Stimulated activated CD4-positive, alpha-beta T cell treated with anti-CD3 and anti-CD28 coated beads, Interleukin-1b, Interleukin-23, amount 100 ng/mL, for 4 hours (primary cell): ENCODE measurements at places on chromosomes 7 and 10.

GRCh38 chr7:35705932-35706461 is 11.1 kb upstream of the HERPUD2 start:
- no peak for DNase-seq

DNA sequence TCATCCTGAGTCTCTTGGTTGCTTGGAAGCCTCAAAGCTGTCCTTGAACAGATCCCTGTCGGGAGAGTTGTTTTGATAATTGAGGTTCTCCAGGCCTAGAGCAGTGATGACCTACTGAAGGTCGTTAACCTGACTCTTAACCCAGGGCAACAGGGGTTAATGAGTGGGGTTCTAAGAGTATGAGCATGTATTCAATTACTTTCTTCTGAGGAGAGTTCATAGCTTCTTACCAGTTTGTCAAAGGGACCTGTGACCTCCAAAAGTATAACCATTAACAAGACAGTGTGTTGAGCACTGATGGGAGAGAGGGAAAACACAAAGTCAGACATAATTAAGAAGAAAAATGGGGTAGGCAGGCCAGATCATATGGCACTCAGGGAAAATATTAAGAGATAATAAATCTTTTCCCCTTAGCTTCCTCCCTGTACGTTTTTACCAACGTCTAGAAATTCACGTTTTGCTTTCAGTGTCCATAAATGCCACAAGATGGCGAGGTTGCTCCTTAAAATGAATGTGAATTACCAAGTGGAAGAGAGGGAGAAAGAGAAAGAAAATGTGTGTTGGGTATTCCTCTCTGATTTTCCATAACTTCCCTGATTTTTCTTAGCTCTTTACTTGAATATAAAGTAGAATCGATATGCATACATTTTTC is 97.6 kb downstream of the SUGCT start:
- DNase-seq: no peak

DNA sequence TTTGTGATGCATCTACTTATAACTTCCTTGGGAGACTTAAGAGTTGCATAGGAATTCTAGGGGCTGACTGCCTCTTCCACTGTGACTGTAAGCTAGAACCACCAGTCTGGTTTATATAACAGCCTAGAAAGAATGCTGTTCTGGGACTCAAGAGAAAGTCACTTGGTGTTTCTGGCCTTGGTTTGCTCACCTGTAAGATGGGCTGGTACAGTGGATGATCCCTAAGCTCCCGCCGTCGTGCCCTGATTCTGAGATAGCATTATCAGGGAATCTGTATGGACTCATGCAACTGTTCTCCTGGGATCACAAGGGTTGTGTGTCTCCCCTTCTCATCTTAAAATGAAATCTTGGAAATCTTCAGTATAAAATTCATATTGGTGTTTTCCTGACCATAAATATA is 100.6 kb downstream of the LYZL1 start:
- DNase-seq: no peak

DNA sequence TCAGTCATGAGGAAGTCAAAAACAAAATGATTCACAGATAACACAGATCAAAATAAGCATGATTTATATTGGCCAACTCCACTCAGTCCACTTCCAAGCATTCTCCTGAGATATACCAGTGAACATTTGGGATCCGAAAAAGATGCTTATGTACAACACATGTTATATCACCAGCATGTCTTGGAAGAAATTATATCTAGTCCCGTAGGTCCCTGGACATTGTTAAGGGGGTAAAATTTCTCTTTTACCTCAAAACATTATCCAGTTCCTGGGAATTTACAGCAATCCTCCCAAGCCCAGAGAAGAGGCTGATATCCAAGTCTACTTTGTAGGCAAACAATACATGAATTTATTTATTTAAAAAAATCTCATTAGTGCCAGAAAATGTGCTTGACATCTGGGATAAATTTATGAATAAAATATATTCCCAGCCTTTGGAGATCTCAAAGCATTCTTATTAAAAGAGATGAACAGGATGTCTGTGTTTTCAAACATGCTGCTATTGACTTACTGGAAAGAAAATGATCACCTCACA is 582.2 kb upstream of the ZWINT start:
- DNase-seq: no peak

DNA sequence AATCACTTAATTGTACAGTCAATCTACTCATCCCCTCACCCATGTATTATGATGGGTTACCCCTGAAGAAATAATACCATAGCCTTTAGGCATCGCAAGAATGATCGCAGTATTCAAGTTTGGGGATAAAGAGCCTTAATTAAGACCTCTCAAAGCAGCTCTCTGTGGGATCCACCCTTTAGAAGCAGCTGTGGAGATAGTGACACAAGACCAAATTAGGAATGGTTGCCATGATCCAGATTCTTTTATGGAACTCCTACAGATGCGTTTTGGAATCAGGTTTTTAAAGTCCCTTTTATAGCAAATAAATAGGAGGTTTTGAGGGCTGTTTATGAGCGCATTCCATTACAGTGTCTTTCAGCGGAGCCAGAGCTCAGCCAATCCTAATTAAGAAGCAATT is 12.2 kb downstream of the TES start:
- no peak for DNase-seq

GRCh38 chr7:55198634-55199392 is 166.3 kb upstream of the LANCL2 start:
- no peak for DNase-seq

GRCh38 chr7:156080596-156080995 is 268.3 kb upstream of the SHH start:
- DNase-seq: no peak

DNA sequence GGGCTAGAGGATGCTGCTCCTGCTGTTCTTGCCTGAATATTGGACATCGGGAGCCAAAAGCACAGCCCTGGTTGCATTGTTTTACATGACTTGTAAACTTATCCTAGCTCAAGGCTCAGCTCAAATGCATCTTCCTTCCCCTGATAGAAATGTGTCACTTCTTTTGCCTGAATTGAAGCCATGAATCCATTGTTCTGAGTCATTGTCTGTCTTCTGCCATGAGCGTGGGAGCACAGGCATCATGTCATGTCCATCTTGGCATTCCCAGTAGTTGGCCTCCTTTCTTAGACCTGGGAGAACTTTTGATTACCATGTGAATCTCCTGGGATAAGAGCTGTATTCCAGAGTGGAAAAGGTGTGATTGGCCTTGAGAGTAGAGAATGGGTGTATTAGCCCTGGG is 54.1 kb upstream of the OPN4 start:
- DNase-seq: no peak

DNA sequence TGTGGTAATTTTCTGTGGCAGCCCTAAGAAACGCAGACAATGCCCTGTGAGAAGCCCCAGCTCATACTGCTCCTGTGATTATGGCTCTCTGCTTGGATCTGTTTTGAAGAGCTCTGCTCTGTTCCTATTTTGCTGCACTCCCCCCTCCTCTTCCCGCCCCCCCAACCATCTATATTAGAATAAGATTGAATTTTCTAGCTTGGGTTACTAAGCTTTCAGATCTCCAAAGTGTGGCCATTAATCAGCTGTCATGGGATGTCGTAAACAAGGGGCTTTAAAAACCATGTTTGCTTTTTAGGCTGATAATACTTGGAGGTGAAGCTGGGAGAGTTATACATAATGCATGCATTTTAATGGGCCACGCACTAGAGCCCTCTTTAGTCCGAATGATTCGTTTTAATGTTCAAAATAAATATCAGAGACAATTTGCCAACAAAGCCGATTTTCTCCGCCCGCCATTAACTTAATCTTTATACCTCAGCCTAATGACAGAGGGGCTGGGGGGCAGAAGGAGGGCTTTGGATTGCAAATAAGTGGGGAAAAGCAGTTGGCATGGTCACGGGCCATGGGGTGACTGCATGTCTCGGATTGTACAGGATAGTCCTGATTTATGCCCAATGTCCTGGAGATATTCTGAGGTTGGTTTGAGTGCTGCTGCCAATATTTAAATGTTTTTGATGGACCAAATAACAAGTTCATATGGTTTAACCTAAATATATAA is 165.5 kb downstream of the RPS24 start:
- DNase-seq: no peak

GRCh38 chr7:92797284-92797683 is 39.1 kb downstream of the CDK6 start:
- DNase-seq: no peak

- no peak for DNase-seq
These were observed 113.8 kb upstream of the EEPD1 start for GRCh38 chr7:36039243-36039642.

DNA sequence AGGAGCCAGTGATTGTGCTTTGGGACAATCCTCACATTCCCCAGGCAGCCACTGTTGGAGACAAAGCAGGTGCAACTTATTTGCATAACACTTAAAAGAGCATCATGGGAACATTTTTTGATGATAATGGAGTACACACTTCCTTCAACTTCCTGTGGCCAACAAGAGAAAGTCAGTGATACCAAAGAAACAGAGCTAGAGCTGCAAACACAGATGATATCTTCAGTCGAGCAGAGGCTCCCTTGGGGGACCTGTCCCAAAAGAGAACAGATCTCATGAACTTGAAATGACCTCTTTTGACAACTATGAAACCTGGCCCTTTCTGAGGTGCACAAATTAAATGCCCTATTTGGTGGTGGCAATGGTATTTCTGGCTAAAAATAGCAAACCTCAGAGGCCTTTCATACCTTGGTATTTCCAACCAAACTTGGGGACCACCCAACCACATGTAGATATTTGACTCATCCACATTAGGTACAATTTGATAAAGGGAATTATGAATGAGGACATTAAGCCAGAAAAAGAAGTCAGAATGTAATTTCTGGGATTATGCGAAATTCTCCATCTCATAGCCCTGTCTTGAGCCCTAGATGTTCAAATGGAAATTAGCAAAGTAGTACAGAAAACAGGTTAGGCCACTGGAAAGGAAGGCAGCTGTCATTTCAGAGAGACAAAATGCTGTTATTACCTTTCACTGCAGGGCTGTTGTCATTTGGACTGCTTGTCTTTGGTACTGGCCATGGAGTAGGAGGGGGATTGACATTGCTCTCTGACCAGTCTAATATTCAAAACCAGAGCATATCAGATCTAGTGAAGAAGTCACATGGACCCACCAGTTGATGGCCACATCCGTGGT is 146.2 kb downstream of the ICA1 start:
- DNase-seq: no peak

DNA sequence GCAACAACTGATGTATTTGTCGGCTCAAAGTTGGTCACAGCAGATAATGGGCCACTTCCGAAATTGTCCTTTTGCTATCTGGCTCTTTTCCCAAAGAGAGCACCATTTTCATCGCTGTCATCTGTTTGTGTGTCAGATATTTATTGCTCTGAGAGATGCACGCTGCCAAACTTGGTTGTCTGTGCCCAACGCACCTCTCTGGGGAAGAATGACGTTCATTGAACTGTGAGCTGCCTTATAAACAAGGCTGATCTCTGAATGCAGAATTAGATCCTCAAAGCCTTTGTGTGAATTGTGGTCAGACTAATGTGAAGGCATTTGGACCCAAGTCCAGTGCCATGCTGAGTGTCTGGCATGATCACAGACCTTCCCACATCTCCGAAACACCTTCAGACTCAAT is 174.7 kb upstream of the LYZL1 start:
- DNase-seq: no peak

DNA sequence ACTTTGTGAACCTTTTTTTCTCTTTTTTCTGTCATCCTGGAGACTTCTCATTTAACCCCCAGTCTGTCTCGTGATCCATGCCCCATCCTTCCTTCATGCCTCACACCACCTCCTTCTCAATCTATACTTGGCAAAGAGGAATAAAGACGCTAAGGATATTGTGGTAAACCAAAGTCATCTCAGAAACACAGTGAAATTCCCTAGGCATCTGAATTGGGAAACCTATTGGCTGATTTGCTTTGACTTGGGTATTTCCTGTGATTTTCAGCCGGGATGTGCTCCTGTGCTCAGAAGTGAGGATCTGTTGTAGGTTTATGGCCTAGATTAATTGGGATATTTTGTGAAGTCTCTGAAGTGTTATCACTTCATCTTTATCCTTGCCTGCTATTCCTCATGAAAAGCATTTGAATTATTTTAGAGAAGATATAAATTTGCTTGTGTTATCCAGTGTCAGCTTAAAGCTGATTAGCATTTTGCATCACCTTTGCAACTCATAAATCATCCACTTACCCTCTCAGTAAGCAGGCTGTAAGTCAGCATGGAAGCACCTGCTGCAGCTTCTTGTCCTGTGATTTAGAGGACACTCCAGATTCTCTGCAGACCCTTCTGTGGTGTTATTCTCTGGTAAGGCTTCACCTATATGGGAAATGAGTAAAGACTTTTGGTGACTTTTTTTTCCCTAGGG is 138.0 kb downstream of the AUTS2 start:
- DNase-seq: no peak

DNA sequence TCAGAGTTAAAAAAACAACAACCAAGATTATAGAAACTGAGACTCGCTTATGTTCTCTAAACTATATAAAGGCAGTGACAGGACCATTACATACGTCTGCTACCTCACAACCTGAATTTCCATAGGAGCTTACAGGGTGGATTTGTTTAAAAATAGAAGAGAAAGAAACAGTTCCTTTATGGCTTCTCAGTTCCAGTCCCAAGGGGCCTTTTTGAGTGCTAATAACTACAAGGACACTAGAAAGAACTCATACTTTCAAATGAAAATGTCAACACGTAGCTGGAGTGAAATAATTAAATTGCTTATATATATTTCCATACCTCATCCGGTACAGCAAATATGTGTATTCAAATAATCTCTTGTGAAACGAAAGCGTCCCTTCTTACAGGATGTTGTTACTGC is 19.7 kb downstream of the TSPAN12 start:
- no peak for DNase-seq

DNA sequence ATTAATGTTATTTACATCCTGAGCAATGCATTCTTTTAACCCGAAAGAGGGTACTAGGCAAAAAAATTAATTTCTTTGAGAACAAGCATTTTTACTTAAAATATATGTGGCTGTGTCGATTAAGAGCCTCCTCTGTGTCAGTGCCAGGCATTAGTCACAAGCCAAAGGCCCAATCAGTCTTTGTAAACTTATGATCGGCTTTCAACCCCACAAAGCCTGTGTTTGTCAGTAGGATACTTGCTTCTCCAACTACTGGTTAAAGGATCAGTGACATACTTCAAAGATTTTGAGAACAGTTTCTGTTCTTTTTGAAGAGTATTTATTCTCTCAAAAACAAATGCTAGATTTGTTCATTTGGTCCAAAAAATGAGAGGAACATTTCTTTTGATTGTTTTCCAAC is 159.3 kb downstream of the NRCAM start:
- no peak for DNase-seq

- no peak for DNase-seq
These were observed 5.4 kb downstream of the MYOF start for GRCh38 chr10:93476756-93477155.
